ENCODE measurements at places on chromosomes 4 and X.
A peak's percentile ranks its signal among the peaks of the same experiment; 100 is the strongest.

GRCh38 chrX:136025091-136025490 lies 39.9 kb downstream of the SLC9A6 start:
- no peak for DNase-seq

DNA sequence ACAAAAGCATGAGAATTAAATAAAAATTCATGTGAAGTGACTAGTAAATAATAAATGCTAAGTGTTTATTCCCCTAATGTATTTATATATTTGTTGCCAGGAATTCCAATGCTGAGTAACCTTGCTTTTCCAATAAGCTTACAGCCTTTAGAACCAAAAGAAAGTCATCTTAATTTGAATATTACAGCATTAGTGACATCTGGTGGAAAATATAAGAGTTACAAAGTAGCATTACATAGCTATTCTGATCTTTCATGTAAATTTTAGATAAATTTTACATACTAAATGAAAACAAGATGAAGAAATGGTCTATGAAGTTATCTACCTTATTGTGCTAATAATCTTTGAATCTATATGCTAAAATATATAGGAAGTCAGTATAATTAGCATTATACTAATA lies 10.4 kb downstream of the MAD2L1 start:
- no peak for DNase-seq

DNA sequence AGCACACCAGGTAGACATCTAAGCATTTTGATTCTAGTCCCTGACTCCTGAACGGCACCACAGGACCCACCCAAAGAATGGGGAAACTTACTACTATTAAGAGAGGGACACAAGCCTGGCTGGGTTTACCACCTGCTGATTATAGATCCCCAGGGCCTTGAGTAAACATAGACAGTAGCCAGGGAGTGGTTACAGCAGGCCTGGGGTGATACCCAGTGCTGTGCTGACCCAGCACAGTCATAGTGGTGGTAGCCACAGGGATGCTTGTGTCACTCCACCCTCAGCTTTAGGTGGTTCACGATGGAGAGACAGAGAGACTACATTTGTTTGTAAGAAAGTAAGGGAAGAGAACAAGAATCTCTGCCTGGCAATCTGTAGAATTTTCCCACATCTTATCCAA lies 11.7 kb downstream of the CYSLTR1 start:
- no peak for DNase-seq

DNA sequence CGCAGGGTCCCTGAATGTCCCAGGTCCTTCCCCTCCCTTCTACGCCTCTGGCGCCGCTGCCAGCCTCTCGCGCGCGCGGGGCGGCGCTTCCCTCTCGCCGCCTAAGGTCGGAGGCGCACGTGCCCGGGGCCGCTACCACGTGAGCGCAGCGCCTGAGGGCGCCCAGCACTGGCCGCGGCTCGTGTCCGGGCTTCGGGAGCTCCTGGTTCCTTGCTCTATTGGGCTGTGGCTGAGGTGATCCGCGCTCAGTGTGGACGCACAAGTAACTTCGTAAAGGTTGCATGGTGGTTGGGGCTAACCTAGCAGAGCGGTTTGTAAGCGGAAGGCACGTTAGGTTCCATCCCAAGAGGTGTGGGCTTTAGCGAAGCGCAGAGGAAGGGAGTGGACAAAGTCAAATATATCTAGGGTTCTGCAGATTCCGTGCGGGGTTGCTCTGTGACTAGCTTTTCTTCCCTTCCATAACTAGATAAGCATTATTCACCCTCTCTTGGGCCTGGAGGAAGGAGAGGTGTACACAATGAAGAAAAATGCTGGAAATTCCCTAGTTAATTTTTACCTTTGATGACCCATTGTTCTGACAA lies 1.8 kb downstream of the TLL1 start:
- DNase-seq: no peak

DNA sequence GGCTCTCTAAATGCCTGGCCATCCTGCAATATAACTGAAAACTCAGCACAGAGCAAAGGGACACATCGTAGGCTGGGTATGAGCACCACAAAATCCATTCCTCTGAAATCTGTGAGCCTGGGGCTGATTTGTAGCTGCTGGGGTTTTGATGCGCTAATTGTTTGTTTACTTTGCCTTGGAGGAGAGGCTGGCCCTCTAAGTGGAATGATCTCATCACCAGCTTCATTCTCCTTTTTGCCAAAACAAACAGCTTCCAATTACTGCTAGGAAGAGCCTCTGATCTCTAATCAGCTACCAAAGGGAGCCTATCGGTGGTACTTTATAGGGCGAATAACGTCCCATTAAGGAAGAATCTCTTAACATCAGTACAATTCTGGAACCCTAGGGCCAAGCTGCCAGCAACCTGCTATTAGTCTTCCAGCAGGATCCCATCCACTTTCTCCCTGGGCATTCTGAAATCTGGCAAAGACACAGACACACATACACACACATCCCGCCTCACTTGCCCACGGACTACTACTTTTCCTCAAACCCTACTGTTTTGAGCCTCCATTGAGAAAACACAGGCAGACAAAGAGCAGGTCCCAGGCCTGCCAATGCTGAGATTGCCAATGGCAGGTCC lies 5.8 kb downstream of the ANOS1 start:
- no peak for DNase-seq

GRCh38 chr4:180058691-180059215 lies 2184.4 kb upstream of the TENM3 start:
- DNase-seq: peak; percentile 73

GRCh38 chr4:185036842-185037241 lies 18.6 kb downstream of the HELT start:
- no peak for DNase-seq

DNA sequence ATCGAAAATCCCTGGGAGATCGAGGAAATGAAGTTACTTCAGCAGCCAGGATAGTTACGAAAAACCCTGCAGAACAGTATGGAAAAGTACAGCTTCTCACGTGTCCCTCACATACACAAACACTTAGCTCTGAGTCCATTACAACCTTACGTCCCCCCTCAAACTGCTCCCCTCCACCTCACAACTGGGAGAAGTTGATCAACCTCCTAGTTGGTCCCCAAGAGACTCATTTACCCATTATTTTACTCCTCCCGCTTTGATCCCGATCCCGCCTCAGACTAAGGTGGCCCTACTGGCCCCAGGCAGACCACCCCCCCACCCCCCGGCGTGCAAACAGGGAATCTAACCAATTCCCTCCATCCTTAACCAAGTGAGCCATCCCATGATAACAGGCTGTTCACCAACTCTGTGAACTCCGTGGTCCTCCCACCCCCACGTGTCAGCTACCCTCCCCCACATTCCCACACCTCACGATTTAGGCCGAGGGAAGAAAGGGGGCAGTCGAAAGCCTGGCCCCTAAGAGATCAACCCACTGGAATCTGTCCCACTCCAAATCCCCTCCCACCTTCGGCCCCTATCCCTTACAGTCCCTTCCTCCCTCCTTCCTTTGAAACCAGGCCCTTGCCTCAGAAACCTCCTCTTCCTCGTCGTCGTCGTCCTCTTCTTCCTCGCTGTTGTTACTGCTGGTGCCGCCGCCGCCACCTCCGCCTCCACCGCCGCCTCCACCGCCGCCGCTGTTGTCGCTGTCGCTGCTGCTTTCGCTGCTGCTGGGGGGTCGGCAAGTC lies 755 bp downstream of the ANKRD17 start:
- no peak for DNase-seq

- DNase-seq: peak; percentile 61
These were observed 10.0 kb upstream of the OPHN1 start for GRCh38 chrX:68443155-68443868.

GRCh38 chr4:26609391-26609790 lies 25.5 kb downstream of the TBC1D19 start:
- peak; percentile 7 for DNase-seq

DNA sequence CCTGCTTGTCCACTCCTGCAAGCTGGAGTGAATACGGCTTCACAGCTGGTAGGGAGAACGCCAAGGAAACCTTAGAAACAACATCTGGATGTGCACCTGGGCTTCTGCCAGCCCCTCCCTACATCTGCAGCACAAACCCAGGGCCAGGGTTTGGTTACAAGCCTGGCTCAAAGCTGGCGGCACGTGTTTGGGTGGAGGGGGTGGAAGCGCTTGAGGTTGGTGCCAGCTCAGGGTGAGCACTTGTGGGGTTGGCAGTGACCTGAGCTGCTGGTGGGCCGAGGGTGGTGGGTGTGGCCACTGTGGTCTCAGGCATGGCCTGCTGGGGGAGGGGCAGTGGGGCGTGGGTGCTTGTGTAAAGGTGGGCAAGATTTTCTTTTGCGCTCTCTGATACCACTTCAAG lies 15.6 kb downstream of the ELF4 start:
- no peak for DNase-seq

DNA sequence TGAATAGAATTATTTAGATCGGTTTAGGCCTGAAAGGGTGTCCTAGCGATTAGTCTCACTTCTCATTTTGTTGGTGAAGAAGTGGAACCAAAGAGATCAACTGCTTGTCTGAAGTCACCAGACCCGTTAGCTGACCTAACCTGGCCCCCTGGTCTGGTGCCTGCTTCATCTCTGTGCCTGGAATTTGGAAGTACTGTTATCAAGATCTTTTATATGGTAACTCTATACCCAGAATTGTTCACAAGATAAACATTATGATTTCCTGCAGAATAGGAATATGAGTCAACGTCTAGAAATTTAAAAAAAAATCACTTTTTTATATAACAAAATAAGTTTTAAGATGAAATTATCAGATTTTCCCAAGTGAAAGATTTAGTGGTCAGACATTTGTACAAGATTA lies 37.2 kb downstream of the LRP2BP start:
- DNase-seq: no peak

- DNase-seq: no peak
These were observed 173.1 kb upstream of the VCX3A start for GRCh38 chrX:6708041-6708440.

DNA sequence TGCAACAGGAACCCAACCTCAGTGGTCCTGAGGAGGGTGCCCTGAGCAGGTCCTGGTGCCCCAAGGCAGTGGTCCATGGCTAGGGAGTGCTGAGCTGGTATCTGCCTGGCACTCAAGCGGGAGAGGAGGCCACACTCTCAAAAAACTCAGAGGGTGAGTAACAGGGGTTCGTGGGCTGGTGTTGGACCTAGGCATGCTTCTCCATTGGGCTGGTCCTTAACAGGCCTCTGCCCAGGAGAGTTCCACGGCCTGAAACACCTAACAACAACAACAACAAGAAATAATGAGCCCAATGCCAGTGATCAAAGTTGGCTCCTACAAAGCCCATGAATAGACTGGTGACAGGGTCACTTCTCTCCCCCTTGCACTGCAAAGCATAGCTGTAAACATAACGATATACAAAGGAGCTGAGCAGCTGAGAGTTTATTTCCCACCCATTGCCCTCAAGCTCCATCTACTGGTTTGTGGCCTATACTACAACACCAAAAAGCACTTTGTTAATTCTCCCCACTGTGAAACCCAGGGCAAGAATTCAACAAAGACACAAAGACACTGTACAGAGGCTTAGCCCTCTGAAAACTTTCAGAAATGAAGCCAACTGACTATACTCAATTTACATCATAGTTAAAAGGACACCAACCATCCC lies 736.1 kb upstream of the ADGRL3 start:
- DNase-seq: peak; percentile 20
